ENCODE measurements at places on chromosomes 4 and X.

GRCh38 chr4:35246493-35246892, 997.8 kb downstream of the ARAP2 start:
- DNase-seq, result no peak

DNA sequence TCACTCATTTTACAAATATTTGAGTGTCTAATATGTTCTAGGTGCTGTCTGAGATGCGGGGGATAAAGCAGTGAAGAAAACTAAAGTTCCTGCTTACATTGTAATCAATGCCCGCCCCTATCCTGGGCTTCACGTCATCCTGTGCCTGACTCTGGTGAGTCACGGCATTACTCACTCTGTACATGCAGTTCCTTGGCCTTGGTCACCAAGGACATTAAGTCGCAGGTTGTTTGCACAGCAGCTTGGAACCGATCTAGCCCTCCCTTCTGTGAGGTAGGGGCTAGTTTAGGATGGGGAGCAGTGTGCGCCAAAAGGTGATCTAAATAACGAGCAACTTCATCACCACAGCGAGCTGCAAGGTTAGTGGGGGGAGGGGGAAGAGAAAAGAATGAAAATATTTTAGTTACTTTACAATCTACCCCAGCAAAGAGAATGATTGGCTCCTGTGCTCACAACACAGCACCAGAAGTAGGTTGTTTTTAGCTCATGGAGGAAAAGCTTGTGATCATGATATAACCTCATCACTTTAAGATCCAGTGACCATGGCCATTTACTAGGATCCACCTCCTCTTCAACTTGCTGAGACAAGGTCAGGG, 48.0 kb upstream of the HDAC8 start:
- DNase-seq, result no peak

GRCh38 chr4:66275411-66276038, 605.2 kb upstream of the EPHA5 start:
- no peak for DNase-seq

DNA sequence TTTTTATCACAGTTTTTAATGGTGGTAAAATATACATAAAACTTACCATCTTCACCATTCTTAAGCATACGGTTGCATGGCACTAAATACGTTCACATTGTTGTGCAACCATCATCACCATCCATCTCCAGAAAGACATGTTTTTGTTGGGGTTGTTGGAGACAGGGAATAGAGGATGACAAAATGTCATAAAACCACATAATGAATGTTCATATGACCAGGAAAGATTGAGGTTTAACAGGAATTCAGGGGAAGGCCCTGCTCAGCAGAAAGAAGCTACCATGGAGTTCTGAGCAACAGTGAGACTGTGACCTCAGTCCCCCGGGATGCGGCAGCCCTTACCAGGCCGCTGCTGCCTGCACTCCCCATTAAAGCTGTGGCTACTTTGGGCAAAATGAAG, 63.9 kb upstream of the TRIM2 start:
- no peak for DNase-seq

DNA sequence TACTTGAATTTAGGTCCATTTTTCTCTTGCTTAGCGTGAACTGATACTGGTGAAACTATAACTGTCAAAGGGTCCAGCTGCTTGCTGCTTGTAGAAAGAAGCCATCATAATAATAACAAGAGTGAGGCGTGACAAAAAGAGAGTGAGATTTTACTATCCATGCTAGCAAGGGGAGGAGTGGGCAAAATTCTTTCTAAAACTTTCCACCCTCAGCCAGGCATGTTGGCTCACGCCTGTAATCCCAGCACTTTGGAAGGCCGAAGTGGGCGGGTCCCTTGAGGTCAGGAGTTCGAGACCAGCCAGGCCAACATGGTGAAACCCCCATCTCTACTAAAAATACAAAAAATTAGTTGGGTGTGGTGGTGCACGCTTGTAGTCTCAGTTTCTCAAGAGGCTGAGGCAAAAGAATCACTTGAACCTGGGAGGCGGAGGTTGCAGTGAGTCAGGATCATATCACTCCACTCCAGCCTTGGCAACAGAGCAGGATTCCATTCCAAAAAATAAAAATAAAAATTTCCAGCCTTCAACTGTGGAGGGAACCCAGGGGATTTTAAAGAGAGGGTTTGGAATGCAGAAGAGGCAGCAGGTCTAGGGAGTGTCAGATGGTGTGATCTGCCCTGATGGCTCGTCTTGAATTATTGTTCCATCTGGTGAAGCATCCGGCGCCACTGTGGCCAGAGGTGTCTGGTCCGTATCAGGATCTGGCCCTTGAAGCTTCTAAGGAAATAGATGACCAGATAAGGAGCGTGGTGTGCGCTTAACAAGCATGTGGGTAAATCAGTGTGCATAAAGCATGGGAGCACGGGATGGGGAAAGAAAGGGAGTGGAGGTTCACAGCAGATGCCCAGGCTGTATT, 51.8 kb downstream of the LRP2BP start:
- DNase-seq, result no peak

GRCh38 chrX:72245461-72246089, 6.7 kb upstream of the ERCC6L start:
- peak; percentile 38 for DNase-seq

- DNase-seq, result no peak
These were observed 393.8 kb upstream of the FSTL5 start for GRCh38 chr4:162557516-162558106.

DNA sequence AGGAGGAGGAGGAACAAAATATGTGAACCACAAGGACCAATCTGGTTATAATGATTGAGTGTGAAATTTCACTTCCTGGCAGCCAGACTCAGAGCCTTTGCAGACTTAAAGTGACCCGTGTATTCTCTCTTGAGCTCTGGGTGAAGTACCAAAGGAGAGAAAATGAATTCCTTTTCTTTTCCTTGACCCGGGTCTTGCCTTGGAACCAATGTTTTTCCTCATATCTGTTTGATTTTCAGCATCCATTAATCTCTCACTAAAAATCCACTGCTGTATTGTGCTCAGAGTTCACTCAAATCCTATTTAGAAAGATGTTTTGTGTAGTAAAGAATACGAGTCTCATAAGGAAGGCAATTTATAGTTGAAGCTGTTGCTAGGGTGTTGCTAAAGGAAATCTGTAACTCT, 78.3 kb upstream of the C1QTNF7 start:
- DNase-seq, result no peak

DNA sequence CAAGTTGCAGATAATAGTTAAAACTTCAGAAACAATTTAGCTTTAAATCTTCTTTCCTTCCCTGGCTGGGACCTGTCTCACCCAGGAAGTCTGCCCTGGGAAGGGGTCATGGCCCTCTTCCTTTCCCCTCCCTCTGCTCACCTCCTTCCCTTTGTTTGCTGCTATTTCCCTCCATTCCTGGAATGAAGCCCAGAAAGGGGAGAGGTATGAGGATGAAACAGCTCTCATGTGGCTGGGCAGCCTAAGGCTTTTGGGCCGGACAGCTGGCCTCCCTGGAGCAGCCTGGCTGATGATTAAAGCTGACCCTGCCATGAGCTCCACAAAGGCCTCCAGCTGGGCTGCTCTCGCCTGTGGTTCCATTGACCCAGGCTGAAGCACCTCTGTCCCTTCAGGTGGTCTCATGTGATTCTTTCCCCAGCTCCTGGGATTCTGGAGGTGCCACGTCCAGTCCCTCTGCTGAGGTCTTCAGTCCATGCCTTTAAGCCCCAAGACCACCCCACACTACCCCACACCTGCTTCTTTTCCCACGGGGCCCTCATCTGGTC, 202.1 kb downstream of the PTTG2 start:
- DNase-seq, result no peak

DNA sequence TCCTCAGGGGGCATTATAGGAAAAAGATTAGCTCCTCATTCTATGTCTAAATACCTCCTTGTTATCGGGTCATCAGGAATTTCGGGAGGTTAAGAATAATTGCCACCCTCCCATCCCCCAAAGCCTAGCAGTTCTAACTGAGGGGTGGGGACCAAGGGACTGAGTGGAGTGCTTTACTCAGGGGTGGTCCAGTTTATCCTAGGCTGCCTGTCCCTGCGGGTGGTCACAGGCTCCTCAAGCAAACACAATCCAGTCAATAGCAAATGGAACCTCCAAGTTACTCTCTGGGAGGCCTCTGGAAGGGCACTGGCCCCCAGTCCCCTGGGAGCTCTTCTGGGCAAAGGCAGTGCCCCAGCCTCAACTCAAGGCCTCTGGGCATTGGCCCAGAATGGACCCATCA, 6.7 kb downstream of the ELF4 start:
- no peak for DNase-seq

DNA sequence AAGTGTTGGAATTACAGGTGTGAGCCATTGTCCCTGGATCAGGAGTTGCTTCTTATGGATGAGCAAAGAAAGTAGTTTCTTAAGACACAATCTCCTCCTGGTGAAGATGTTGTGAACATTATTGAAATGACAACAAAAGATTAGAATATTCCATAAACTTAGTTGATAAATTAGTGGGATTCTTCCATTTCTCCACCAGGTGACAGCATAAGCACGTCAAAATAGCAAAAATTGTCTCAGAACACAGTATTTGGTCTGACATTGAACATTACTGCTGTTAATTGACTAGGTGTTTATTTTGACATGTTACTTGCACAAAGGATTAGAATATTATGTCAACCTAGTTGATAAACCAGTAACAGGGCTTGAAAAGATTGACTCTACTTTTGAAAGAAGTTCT, 21.6 kb downstream of the CLDN34 start:
- peak; percentile 33 for DNase-seq

GRCh38 chr4:1939664-1940509, 68.7 kb downstream of the NSD2 start:
- no peak for DNase-seq

DNA sequence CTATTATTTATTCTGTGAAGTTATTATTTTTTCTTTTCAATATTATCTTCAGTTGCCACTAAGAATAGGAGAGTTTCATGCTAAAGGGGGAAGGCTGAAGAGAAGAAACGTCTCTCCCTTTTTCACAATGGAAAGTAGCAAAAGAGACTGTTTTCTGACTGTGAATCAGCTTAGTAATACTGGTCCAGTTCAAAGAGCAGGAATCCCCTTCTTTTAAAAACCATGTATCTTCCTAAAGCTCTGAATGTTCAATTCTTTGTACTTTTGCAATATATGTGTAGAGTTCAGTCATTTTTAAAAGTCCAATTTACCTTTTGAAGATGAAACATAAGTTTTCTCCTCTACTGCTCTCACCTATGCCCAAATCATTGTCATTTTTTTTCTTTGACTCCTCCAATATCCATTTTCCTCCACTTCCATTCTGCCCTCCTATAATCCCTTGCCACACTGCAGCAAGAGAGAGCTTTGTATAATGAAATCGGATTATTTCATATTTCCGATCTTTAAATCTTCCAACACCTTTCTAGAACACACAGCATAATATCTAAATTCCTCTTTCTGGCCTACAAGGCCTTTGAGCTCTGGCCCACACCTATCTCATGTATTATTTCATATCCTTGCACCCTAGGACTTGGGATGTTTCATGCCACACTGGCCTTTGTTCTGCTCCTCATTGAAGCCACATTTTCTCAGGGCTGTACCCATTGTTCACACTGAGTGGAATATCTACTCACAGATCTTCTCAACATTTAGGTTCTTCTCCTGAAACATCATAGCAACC, 195.3 kb downstream of the CAMK2D start:
- peak; percentile 53 for DNase-seq

GRCh38 chr4:2166253-2166652, 75.7 kb downstream of the HAUS3 start:
- DNase-seq, result no peak

DNA sequence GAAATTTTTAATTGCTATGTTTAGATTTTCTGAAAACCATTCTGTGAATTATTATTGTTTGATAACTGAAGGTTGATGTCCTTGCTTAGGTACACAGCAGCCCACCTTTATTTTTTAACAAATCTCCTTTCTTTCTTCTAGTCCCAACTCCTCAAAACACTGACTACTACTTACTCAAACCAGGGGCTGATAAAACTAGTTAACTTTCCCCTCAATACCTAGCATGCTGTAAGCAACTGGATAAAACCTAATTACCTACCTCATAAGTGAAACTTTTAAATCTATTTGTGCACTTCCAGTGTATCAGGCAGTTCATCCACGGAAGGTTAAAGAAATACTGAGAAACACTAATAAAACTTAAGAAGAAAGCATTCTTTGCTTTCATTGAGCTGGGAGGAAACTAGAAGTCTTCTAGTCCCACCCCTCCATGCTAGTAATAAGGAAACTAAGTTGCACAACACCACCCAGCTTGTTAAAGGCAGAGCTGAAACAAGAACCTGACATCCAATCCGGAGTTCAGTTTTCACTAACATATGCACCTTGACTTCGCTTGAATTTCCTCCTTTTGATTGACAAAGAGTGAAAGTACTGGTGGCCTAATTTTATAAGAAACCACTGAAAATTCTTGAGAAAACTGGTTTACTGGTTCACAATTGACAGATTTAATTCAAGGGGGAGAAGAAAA, 180.2 kb upstream of the TET2 start:
- DNase-seq, result peak; percentile 14

- no peak for DNase-seq
These were observed at the start of gene SPARCL1 for GRCh38 chr4:87529187-87529586. Gene SPARCL1, minus strand, starts transcription at chr4:87529376. Its CDS starts 29,802 bp downstream, at chr4:87499574.

GRCh38 chrX:138638996-138639395, 72.5 kb downstream of the FGF13 start:
- no peak for DNase-seq

DNA sequence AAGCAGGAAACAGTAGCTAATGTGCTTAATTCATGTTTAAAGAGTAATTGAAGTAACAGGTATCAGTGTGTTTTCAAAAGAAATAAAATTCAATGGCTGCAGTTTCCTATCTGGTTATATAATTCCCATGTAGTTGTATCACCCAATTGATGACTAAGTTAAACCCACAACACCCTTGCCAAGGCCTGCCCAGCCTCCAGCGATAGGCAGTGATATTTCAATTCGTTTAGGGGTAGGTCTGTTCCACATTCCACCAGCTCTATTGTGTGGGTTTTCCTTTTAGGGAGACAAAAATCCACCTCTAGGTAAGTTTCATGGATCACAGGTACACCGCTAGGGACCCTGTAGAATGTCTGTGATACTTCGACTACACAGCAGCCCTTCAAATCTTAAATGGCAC, 24.7 kb upstream of the MXRA5 start:
- no peak for DNase-seq

GRCh38 chr4:38030023-38030422, 69.8 kb downstream of the PTTG2 start:
- DNase-seq, result no peak

DNA sequence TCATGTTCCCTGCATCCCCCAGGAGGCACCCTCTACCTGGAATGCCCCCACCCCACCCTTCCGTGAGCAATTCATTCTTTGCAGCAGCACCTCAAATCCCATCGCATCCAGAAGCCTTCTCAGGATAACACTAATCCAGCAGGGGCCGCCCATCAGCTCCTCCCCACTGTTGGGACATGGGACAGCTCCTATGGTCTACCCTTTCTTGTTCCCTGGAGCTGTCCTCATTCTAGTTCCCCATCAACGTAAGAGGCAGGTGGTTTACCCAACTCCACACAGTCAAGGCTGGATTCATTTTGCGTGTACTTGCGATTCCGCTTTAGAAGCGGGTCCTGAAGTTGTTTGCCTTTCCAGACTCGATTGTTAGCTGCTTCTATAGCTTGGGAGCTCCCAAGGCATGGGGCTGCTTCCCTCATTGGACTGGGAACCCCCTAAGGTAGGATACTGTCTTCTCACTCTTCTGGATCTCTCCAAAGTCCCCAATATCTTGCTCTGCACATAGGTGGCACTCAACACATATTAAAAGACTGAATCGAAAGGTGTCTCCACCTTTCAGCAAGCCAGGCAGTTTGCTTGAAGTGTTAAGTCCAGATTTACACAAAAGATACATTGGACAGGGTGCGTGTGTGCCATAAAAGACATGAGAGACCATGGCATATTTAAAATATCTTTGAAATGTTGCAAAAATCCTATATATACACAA, 942 bp upstream of the APLN start:
- peak; percentile 30 for DNase-seq

Measured in NAMALWA (cell line).